Epithelial cell of esophagus (primary cell): ENCODE measurements at places on chromosomes 1 and 21.
A peak's percentile ranks its signal among the peaks of the same experiment; 100 is the strongest.

DNA sequence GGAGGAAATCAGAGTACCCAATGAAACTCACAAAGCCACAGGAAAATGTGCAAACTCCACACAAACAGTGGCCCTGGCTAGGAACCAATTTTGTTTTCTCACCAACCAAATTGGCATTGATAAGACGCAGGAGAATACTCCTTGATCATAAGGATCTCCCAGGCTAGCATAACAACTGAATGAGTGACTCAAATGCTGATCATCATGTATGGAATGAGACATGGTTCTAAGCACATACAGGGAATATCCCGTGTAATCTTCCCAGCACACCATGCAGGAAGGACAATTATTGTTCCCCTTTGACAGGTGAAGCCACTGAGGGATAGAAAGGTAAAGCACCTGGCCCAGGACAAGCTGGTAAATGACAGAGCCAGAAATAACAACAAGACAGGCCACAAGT, 180.0 kb upstream of the DUSP10 start:
- DNase-seq = peak; percentile 59

DNA sequence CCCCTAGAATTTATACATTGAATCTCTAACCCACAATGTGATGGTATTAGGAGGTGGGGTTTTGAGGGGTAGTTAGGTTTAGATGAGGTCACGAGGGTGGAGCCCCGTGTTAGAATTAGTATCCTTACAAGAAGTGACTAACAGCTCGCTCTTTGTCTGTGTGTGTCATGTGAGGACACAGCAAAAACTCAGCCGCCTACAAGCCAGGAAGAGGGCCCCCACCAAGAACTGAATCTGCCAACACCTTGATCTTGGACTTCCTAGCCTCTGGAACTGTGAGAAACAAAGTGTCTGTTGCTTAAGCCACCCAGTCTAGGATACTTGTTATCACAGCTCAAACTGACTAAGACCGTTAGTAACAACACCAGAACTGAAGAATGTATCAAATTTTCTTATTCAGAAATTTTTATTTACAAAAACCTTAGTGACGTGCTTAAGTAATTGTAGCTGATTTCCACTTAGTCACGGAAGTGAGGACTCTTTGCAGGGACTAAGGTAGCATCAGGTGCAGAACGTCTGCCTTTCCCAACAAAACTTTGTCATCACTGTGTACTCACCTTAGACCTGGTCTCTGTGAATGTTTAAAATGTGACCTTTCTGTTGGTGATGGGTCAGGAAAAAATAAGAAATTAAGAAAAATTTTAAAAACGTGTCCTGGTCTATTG, 24.5 kb upstream of the LRRC8C start:
- peak; percentile 77 for DNase-seq

- no peak for DNase-seq
These were observed 546 bp downstream of the HES3 start for GRCh38 chr1:6244401-6245049.

DNA sequence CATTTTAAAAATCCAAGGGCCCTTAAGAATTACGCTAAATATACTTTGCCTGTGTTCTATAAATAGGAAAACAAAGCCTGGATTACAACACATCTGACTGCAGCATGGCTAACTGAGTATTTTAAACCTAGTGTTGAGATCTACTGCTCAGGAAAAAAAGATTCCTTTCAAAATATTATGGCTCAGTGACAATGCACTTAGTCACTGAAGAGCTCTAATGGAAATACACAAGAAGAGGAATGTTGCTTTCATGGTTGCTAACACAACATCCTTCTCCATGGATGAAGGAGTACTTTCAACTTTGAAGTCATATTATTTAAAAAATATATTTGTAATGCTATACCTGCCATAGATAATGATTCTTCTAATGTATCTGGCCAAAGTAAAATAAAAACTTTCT, 248.3 kb upstream of the NEGR1 start:
- DNase-seq = no peak

- DNase-seq = no peak
These were observed 128.4 kb upstream of the RAB4A start for GRCh38 chr1:229142471-229142870.

DNA sequence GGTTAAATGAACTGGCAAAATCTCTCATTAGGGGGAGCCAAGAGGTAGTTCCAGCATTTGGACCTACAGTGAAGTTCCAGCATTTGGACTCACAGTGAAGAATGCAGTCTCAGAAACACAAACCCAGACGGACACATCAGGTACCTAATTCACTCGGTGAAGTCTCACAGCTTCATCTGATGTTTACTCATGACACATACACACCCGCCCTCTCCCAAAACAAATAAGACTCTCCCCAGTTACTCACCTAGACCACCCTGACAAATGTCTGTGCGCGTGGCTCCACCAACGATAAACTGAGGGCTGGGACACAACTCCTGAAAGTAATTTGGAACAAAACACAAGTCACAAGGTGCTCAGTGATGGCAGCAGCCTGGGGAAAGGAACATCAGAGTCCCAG, 11.4 kb downstream of the CAPN8 start:
- DNase-seq = peak; percentile 57

- peak; percentile 47 for DNase-seq
These were observed 56.6 kb downstream of the LAMC1 start for GRCh38 chr1:183079712-183080388.

GRCh38 chr1:84721152-84721551, 30.9 kb upstream of the SSX2IP start:
- peak; percentile 72 for DNase-seq

DNA sequence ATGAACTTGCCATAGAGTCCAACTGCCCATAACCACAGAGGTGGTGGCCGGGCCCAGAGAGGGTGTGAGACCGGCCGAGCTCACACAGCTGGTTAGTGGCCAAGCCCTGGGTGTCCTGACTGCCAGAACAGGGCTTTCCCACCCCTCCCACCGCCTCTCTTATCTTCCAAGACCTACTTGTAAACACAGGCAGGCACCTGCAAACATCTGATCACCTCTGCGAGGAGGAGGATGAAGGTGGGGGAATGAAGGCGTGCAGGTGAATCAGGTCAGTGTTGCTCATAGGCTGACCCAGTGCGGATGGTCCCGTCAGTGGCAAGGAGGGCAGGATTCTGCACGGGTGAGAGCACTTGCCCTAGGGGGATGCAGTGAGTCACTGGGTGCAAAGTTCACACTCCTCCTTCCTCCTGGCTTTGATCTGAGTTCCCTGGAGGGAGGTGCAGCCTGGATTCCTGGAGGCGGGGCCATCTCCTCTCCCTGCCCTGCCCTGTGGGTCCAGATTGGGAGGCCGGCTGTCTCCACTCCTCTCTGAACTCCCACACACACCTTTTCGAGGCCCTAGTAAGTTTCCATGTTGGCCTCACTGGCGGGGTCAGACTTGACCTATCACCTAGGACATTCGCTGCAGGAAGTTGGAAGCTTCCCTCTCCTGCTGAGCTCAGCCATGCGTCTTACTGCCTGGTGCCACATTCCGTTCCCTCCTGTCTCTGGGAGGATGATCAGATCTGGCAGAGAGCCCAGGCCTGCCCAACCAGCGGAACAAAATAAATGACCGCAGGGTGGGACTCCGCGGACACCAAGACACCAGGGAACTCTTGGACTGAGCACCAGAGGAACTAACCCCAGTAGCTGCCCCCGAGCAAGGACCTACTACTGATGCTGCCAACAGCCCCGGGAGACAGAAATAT, 7.3 kb downstream of the UQCRHL start:
- DNase-seq = peak; percentile 89

- DNase-seq = no peak
These were observed 161.6 kb downstream of the GLUL start for GRCh38 chr1:182229921-182230491.

DNA sequence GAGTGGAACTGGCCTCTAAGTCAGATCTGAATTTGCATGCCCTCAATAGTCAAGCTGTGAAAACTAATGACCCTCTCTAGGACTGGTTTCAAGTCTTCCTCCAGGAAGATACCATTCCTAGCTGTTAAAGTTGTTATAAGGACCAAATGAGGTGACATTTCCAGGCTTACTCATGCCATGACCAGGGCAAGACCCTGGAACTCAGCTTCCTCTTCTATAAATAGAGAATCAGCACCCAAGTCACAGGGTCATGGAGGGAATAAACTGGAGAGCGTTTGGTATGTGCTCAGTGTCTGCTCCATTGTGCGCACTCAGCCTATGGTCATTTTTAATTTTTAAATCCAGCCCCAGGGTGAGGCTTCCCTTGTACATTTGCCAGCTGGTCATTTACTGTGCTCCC, 2.5 kb downstream of the S100A9 start:
- peak; percentile 58 for DNase-seq

DNA sequence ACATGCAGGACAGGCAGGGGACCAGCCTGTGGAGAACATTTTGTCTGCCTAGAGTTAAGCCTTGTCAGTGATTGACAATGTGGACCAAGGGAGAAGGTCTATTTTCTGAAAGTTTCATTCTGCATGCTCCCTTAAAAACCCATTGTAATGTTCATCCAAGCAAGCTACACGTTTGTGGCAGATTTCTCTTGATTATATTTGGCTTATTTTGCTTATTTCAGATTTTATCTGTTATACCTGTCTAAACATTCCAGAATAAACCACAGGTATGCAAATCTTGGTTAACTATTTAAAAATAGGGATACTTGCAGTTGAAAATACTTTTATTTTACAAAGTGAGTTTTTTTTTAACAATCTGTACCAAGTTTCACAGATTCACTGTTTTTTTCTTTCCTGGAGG, 78.2 kb upstream of the F3 start:
- DNase-seq = no peak

- peak; percentile 42 for DNase-seq
These were observed 9.4 kb downstream of the TIAM1 start for GRCh38 chr21:31334648-31335121.

- DNase-seq = no peak
These were observed 14.6 kb downstream of the RPS6KA1 start for GRCh38 chr1:26544126-26544525.

DNA sequence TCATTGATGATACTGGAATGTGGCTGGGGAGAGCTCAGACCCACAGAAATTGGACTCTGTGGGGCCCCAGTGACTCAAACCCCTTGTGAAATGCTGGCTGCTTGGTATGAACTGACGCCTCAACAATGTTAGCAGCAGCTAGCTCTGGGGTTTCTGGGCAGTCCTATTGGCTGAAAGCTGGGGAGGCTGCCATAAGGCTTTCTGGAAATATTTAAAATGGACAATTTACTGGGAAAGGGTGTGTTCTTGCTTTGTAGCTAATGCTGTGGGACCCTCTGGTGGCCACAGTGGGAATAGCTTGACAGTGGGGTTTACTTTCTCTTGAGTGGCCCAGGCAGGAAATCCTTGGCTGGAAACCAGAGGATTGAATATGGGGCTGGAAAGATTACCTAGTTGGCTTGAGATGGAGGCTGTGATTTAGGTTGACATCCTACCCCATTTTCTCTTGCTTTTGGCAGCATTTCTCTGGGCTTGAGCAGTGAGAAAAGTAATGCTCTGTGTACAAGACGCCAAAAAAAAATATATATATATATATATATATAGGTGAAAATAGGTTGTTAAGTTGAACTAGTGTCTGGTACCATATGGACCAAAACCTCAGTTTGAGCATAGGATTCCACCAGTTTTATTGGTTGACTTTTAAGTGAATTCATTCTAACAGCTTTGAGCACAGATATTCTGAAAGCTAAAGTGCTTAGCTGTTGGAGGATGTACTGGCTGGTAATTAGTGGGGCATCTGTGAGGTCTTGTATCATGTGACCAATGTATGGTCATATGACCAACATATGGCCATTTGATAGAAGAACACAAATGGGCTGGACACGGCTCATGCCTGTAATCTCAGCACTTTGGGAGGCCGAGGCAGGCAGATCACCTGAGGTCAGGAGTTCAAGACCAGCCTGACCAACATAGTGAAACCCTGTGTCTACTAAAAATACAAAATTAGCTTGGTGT, 8.2 kb upstream of the S100A10 start:
- DNase-seq = peak; percentile 96

GRCh38 chr1:110205156-110205555, 5.0 kb upstream of the KCNC4 start:
- no peak for DNase-seq

GRCh38 chr21:32359719-32360260, 33.0 kb downstream of the URB1 start:
- peak; percentile 56 for DNase-seq

GRCh38 chr1:227950735-227951346, 3.1 kb upstream of the WNT9A start:
- no peak for DNase-seq

GRCh38 chr1:92218559-92218958, 844 bp downstream of the C1orf146 start:
- DNase-seq = no peak

- no peak for DNase-seq
These were observed 280.8 kb downstream of the SPATA17 start for GRCh38 chr1:217911908-217912307.

GRCh38 chr1:206125346-206125745, 8.2 kb upstream of the AVPR1B start:
- DNase-seq = no peak

GRCh38 chr1:113055570-113055969, 17.4 kb upstream of the LRIG2 start:
- no peak for DNase-seq

DNA sequence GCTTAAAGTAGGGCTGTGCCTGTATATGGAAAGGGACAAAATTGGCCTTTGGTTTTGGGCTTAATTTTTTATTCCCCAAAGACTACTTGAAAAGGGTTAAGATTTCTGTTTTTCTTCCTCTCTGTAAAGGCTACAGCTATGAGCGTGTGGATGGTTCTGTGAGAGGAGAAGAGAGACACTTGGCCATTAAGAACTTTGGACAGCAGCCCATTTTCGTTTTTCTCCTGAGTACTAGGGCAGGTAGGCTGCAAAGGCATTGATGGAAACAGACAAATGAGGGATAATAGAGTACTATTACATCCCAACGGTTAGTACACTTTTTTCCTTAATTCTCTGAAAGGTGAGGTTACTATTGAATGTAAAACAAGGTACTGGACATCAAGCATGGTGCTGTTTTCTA, 29.6 kb downstream of the CHD1L start:
- DNase-seq = no peak

DNA sequence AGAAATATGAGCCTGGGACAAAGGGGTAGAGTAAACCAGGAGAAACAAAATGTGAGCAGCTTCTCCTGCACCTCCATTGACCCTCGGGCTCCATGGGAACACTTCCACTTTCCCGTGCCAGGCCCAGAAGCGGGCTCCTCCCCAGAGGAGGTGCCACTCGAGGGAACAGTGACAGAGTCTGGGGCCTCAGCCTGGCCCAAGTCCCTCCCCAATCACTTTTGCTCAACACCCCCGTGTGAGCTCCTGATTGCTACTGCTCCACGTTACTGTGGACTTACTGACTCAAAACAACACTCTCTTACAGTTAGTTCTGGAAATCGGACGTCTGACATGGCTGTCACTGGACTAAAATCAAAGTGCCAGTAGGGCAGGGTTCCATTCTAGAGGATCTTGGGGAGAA, 17.7 kb upstream of the KLHDC7A start:
- no peak for DNase-seq

DNA sequence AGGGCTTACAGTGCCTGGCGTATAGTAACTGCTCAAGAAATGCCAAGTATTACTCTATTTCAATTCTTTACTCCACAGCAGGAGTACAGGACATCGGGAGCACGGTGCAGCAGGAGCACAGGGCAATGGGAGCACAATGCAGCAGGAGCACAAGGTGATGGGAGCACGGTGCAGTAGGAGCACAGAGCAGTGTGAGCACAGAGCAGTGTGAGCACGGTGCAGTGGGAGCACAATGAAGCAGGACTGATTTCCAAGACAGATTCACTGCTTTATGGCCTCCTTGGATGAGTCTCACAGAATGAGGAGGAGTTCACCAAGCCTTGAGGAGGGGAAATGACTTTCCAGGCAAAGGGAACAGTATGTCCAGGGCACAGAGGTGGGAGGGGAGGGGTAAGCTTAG, 5.0 kb upstream of the PAQR7 start:
- no peak for DNase-seq
